A549 treated with CpdA at 1 μM for 4 hours (cell line): ENCODE measurements at places on chromosomes 16 and 17. TPM values are rescaled to one million over a fixed set of nuclear protein-coding genes. Genes with fewer than 3 reads are reported as not detected.

CES5A gene
- 0.03 TPM in 1 of 5 replicates, not detected in the others for total RNA-seq

KCTD13 gene
- total RNA-seq: 15.9 to 22.5 TPM (median 18.2 TPM) in 5 replicates

LRRC46 gene
- 2.7 to 4.1 TPM (median 3.6 TPM) in 5 replicates for total RNA-seq

GUCY2D gene
- total RNA-seq: 0.08 TPM in 1 of 5 replicates, not detected in the others

FZD2 gene
- 27.4 to 44.8 TPM (median 41.2 TPM) in 5 replicates for total RNA-seq

SEPTIN12 gene
- total RNA-seq: not detected in 5 replicates

TMEM220 gene
- 2.2 to 3.6 TPM (median 2.7 TPM) in 5 replicates for total RNA-seq

SLC13A5 gene
- total RNA-seq: 0.13 to 0.62 TPM (median 0.15 TPM) in 5 replicates

STH gene
- not detected in 5 replicates for total RNA-seq

CHST6 gene
- total RNA-seq: 0.07 to 0.22 TPM (median 0.16 TPM) in 5 replicates

CCL5 gene
- total RNA-seq: 1.1 to 2.1 TPM (median 1.7 TPM) in 5 replicates

HSD17B2 gene
- not detected in 5 replicates for total RNA-seq

LDHD gene
- total RNA-seq: 0.55 to 0.84 TPM (median 0.76 TPM) in 5 replicates

ARHGAP44 gene
- 2.3 to 3.4 TPM (median 3.2 TPM) in 5 replicates for total RNA-seq
